Activated CD4-positive, CD25-positive, alpha-beta regulatory T cell treated with anti-CD3 and anti-CD28 coated beads, Interleukin-2, amount 50 U/mL, for 24 hours (primary cell): ENCODE measurements at places on chromosomes 5 and 9.

GRCh38 chr5:157563929-157564716 lies 11.5 kb downstream of the ADAM19 start:
- ATAC-seq = no peak

GRCh38 chr5:145247745-145248040 lies 587.4 kb downstream of the PRELID2 start:
- ATAC-seq = no peak

DNA sequence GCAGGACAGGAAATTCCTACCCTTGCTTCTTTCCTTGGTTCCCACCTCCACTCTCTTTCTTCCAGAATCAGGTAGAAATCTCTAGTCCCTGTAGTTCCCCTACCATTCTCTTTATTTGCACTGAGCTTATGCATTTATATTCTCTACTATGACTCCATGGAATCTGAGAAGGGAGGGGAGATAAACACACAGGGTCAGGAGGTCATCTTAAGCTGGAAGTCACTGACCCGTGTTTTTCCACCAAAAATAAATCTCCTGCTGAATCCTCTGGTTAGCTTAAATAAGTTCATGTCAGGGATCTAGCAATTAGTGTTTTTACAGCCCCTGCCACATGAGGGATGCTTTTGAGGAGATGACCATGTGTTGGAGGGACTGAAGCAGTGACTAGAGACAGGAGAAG lies 3.7 kb downstream of the ACTL7B start:
- ATAC-seq = no peak

DNA sequence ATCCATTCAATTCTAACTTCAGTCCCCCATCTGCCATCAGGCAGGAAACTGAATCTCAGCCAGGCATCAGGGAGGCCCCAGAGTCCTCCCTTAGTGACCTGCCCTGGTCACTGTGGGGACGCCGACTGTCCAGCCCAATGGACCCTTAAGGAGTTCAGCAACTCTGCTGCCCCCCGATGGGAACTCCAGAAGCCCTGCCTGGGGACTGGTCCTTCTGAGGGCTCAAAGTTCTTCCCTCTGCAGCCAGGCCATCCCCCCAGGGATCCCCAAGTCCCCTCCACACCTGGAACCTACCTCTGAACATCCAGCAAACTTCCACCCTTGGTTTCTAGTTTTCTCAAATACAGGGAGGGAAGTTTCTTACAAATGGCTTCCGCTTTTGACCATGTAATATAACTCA lies 76.8 kb downstream of the UBE2QL1 start:
- no peak for ATAC-seq

GRCh38 chr9:107249131-107249533 lies 33.9 kb upstream of the RAD23B start:
- ATAC-seq = no peak

DNA sequence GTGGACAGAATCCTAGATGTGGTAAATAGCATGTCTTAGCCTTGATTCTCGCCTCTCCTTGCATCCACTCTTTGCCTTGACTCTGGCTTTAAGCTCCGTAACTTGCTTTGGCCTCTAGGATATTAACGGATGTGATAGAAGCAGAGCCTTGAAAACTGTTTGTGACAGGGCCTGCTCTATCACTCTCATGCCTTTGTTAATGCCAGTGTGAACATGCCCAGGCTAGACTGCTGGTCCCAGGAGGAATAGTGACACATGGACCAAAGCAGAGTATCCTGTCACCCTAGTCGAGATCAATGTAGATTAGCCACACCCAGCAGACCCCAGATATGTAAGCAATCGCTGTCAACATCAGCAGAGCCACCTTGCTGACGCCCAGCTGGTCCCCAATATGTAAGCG lies 109.9 kb upstream of the C9orf72 start:
- ATAC-seq = no peak

DNA sequence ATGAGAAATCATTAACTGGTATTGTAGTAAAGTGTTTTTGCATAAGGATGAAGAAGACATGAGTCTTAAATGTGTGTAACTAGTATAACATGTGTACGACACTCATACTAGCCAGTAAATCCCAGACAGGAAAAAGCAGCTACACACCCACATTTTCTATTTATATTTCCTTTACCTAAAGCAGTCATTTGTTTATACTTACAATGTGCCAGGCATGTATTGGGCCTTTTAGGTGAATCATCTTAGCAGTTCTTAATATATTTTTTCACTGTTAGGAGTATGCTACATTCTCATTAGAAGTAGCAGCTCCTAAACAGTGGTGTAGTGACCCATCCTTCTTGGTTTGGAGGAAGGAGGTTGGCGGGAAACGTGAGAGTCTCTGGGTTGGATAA lies 55.8 kb upstream of the TMC1 start:
- no peak for ATAC-seq

- ATAC-seq = no peak
Measured at GRCh38 chr5:3325972-3326840, 269.4 kb upstream of the IRX1 start.

- no peak for ATAC-seq
Measured at GRCh38 chr9:133953976-133954709, 38.0 kb downstream of the VAV2 start.

- ATAC-seq = no peak
Measured at GRCh38 chr5:88997937-88998336, 115.0 kb upstream of the MEF2C start.

- no peak for ATAC-seq
Measured at GRCh38 chr5:113600255-113600905, 86.9 kb downstream of the YTHDC2 start.

DNA sequence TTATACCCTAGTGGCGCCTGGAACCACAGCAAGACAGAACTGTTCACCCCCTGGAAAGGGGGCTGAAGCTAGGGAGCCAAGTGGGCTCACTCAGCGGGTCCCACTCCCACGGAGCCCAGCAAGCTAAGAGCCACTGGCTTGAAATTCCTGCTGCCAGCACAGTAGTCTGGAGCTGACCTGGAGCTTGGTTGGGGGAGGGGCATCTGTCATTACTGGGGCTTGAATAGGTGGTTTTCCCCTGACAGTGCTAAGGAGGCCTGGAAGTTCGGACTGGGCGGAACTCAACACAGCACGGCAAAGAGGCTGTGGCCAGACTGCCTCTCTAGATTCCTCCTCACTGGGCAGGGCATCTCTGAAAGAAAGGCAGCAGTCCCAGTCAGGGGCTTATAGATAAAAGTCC lies 19.5 kb downstream of the BTNL3 start:
- no peak for ATAC-seq

DNA sequence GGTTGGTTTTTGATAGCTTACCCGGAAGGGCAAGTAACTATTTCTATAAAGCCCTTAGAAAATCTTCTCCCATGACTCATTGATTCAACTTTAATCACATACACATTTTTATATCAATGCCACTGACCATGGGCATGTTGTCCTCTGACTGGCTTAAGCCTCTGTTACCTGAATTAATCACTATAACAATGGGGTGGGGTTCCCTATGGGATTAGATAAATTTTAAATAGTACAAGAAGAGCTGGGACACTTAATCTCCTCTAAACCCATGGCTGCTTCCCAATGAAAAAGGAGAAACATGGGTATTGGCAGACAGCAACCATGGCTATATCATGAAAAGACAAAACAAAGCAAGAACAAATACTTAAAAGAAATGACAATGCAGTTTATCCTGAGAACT lies 636.2 kb downstream of the BRINP1 start:
- no peak for ATAC-seq

- ATAC-seq = no peak
Measured at GRCh38 chr9:26142201-26142600, 464.0 kb upstream of the TUSC1 start.

DNA sequence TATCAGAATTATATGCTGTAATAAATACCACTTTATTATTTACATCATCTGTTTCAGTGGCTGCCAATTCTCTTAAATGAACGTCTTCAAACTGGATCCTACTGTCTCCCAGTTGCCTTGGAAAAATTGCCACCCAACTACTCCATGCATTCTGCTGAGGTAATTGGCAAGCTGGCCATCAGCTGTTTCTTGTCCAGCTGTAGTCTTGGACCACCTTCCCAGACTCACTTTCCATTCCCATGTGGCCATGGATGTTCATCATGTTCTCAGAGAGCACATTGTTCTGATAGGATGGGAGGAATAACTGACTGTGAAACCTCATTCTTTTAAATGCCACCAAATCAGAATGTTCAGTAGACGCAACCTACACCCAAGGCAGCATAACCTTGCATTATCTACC lies 157.5 kb downstream of the DOCK8 start:
- no peak for ATAC-seq

DNA sequence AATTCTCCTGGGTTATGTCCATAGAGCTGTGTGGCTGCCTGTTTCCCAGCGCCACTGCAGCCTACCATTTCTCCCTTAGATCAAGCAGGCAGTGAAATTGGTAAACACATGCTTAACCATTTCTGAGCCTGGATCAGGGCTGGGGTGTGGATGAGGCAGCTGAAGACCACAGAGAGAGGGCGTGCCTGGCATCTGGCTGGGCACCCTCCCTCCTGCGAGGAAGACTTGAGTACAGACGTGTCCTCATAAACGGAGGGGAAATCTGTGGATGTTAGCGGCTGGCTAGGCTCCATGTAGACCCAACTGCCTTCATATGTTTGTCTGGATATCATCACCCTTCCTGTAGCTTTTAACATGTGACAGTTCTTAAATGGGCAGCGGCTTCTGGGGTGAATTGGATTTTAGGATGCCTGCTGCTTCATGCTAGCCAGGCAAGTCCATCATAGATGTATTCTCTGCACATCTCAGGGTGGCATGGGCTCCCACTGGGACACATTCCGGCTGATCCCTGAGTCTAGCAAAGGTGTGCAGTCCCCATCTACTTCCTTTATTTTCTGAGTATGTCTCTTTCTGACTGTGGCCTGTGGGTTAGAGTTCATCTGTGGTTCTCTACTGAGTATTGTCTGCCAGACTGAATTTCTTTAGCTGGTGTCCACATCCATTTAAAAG lies 11.0 kb downstream of the RGS3 start:
- no peak for ATAC-seq

- no peak for ATAC-seq
Measured at GRCh38 chr5:89303033-89303480, 420.1 kb upstream of the MEF2C start.

- no peak for ATAC-seq
Measured at GRCh38 chr9:99361817-99362216, 139.7 kb downstream of the SEC61B start.

DNA sequence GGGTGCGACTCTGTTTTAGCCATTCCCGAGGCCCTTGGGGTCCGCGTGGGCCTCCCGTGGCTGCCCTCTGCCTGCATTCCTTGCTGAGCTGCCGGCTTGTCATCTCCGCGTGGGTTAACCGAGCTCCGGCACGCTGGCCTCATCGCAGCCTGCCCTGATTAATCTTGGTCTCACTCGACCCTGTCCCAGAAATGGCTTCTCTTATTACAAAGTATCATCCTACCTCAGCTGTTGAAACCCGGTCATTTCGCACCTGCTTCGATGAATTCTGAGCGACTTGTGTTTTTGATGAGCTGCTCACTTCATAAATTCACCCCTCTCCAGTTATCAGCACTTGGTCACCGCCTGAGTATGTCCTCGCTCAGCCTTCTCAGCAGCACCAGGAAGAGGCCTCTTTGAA lies 123.5 kb upstream of the EGFLAM start:
- ATAC-seq = no peak

GRCh38 chr5:103098993-103099392 lies 20.9 kb downstream of the GIN1 start:
- no peak for ATAC-seq

GRCh38 chr5:168443533-168443932 lies 42.7 kb upstream of the RARS1 start:
- ATAC-seq = no peak

GRCh38 chr9:76379494-76379893 lies 14.7 kb downstream of the RFK start:
- ATAC-seq = no peak

DNA sequence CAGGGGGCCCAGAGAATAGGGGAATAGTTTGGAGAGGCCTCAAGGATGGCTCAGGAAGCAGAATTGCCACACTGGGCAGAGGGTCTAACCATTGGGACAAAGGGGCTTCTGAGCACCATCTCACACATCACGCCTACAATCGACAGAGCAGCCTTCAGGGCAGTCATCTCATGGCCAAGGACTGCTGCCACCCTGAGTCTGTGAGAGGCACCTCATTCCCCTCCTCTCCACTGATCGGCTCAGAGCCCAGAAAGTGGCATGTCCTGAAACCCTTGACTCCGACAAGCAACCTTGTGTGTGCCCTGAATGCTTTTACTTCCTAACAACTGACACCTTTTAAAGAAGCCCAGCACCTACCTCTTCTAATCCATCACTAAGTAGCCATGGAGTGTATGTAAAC lies 128.9 kb upstream of the PTPN3 start:
- no peak for ATAC-seq

DNA sequence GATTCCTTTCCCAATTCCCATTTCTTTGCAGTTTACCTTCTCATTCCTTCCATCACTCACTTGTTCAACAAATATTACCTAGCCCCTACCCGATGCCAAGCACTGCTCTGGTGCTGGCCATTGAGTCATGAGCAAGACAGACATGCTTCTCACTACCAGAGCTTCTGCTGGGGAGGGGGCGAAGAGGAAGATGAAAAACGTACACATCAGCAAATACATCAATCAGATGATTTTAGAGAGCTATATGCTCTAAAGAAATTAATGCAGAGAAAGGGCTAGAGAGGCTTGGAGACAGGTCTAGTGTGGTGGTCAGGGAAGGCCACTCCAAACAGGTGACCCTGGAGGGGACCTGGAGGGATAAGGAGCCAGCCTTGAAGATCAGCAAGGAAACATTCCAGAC lies 14.4 kb upstream of the FAT2 start:
- no peak for ATAC-seq

- no peak for ATAC-seq
Measured at GRCh38 chr9:125376261-125377226, 114.9 kb downstream of the GAPVD1 start.

DNA sequence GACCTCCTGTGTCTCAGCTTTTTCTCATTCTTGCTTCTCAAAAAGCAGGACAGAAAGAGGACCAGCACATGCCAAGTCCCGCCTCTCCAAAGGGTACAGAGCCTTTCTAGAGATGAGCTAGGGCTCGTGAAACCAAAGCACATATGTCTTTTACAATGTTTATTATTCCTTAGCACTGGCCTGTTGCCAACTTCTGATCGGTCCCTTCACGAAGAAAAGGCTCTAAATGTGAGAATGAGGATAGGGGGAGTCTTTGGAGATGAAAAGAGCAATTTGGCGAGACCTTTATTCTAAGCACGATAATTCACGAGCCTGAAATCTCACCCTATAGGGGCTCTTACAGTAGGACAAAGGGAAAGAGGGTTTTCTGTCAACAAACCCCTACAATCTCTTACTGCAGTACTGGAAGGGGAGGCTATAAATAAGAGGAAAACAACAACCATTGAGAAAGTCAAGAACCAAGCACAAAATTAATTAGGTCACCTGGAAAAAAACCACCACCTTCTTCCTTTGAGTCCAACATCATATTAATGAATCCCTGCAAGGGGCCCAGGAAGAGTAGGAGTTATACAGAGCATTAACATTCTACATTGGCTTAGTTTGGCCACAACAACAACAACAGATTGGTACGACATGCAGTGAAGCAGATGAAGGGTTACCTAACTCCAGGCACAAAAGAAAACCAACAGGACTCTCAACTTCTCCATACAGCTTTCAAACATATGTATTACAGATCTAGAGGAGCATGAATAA lies 309.5 kb downstream of the PDE4D start:
- no peak for ATAC-seq
